ENCODE measurements at places on chromosomes 7 and 10.

GRCh38 chr10:80472234-80473095 lies 18.4 kb downstream of the TSPAN14 start:
- DNase-seq = no peak

DNA sequence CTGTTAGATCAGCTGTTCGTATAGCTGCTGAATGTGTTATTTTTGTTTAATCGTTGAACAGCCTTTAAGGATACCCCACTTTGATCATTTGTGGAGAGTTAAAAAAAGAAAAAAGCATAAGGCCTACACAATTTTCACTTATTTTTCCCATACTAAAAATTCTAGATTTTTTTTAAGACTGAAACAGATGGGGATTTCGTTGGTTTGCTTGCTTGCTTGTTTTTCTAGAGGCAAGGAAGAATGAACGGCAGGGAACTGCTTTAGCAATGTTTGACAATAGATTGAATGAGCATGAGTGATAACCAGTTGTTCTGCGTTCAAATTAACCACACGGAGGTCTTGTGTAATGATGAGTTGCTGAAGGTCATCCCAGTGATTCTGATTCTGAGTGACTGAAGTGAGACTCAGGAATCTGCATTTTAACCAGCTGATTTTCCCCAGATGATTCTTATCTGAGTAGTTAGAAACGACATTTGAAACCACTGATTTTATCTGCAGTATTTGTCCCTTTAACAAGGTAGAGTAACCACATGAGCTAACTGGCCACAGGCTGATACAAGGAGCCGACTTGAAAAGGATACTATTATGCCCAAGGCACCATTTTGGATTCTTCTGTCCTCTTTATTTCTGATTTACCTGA lies 85.9 kb downstream of the GPR37 start:
- DNase-seq = no peak

- DNase-seq = peak; percentile 86
Observed at GRCh38 chr7:98217623-98218582, 6.7 kb downstream of the BHLHA15 start.

GRCh38 chr7:148473703-148474480 lies 116.7 kb upstream of the C7orf33 start:
- DNase-seq = no peak

DNA sequence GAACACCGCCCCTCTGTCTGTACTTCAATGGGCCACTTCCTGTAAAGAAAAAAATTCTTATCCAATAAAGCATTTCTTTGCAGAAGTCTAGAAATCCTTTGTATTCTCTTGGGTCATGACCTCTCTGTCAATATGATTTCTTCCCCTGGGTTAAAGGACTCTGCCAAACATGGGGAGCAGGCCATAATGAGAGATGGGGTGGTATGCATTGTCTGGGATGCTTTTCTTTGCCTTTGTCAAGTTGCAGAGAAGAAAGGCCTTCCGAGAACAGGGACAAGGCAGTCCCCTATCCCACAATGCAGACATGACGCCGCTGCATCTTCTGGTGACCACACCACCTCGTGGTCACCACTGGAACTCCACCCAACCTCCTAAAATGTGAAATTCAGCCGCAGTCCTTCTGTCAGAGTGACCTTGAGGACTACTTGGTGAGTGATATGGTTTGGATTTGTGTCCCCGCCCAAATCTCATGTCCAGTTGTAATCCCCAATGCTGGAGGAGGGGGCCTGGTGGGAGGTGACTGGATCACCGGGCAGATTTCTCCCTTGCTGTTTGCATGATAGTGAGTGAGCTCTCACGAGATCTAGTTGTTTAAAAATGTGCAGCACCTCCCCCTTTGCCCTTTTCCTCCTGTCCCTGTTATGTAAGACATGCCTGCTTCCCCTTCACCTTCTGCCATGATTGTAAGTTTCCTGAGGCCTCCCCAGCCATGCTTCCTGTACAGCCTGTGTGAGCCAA lies 15.2 kb upstream of the FRMPD2 start:
- DNase-seq = peak; percentile 67

Data from hematopoietic multipotent progenitor cell treated with erythropoietin and hydrocortisone succinate and interleukin-3 and kit ligand, for 4 days (in vitro differentiated cells).